ENCODE measurements at places on chromosomes 2 and 18.

- no peak for DNase-seq
Observed at GRCh38 chr2:65358678-65359400, 73.6 kb downstream of the SPRED2 start.

- DNase-seq: no peak
Observed at GRCh38 chr2:102024410-102024809, 32.6 kb downstream of the IL1R2 start.

- DNase-seq: no peak
Observed at GRCh38 chr2:39377226-39377939, 59.7 kb downstream of the MAP4K3 start.

- no peak for DNase-seq
Observed at GRCh38 chr2:88400037-88400767, 52.3 kb downstream of the FOXI3 start.

DNA sequence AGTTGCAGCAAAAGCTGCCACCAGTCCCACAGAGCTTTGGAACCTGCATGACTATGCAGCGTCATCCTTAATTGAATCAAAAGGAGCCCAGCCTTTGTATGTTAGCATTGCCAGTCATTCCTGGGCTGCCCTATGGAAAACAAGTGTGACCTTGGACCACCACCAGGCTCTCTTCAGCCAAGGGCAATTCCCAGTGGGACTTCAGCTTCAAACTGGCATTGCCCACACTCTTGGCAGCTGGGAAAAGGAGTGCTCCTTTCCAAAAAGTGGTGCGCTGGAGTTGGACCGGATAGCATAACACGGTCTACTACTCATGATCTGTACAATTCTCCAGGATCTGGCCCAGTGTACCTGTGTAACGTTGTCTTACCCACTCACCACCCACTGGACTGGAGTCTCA, 259.5 kb downstream of the MREG start:
- DNase-seq: no peak

DNA sequence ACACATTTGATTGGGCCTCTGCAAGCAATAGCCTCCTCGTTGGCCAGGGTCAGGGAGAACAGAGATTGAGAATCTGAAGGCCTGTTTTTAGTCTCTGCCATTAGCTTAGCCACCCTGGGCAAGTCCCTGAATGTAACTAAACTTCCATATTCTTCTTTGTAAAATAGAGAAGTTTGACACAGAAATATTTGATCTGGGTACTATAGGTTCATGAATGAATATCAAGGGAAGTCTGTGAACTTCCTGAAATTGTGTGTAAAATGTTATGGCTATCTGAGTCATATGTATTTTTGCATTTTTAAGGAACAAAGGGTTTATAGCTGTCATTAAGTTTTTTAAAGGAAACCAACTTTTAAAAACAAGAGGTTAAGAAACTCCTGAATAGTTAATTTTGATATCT, 23.2 kb downstream of the RND3 start:
- no peak for DNase-seq

- no peak for DNase-seq
Observed at GRCh38 chr2:201701646-201702045, 3.2 kb upstream of the MPP4 start.

DNA sequence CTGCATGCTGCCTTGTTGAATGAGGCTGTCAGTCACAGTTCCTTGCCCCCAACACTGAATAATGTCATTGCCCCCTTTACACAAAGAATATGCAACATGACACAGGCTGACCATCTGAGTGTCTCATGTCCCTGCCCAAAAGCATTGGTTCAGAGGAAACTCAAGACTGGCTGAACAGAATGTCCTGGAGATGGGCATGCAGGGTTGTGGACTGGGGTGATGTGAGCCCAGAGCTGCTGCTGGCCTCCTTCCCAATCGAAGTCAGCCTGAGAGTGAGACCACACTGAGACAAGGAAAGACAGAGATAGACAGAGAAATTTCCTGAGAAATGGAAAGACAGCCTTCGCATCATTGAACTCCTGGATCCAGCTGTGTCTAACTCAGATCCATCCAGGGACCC, 110.1 kb downstream of the PID1 start:
- no peak for DNase-seq

DNA sequence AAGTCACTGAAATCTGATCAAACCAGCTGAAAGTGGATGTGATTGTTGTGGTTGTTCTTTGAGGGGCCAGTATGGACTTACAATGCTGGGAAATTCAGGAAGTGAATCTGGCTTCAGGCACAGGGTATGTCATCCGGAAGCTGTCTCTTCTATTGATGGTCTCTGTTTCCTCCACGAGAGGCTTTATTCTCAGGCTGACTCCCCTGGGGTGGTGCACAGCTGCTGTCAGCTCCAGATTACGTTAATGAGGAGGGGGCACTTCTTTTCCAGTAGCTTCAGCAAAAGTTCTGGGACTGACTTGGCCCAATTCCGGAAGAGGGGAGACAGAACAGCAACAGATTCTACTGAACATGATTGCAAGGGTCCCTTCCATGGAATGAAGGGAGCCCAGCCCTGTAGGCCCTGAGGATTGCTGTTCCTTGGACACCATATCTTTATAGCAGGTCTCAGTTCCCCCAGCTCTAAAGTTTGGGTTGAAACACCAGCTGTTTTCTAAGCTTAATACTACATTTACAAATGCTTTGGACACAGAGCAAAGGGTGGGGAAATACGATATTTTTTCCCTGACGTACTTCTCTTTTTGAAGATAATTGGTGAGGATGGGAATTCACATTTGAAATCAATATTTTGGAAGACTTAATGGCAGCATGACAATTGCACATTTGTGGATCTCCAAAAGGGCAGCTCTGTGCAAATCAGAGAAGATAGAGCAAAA, 400.9 kb downstream of the TSN start:
- DNase-seq: no peak

DNA sequence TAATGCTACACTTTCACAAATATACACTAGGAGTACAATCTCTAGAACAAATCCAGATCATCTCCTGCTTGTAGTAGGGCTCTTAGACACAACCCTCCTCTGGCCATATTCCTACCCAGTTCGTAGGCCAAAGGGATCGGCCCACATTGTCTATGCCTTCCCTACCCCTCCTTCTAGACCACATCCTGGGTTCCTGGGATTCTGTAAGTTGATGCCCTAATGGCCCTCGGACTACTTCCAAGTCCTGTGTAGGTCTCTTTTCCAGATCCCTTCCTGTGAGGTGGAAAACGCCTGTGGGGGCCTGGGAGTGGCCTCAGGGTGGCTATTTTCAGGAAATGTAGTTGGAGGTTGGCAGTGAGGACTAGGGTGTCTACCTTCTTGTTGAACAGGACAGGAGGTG, 289.7 kb downstream of the ZNF385B start:
- no peak for DNase-seq

GRCh38 chr18:25423267-25423666, 71.3 kb upstream of the ZNF521 start:
- no peak for DNase-seq

- no peak for DNase-seq
Observed at GRCh38 chr18:66461344-66461743, 142.5 kb downstream of the CDH19 start.
